GM04504 (cell line): ENCODE measurements at places on chromosomes 3 and 15.
A peak's percentile ranks its signal among the peaks of the same experiment; 100 is the strongest.

- DNase-seq = no peak
Observed at GRCh38 chr3:124043023-124043422, 51.1 kb upstream of the ROPN1 start.

DNA sequence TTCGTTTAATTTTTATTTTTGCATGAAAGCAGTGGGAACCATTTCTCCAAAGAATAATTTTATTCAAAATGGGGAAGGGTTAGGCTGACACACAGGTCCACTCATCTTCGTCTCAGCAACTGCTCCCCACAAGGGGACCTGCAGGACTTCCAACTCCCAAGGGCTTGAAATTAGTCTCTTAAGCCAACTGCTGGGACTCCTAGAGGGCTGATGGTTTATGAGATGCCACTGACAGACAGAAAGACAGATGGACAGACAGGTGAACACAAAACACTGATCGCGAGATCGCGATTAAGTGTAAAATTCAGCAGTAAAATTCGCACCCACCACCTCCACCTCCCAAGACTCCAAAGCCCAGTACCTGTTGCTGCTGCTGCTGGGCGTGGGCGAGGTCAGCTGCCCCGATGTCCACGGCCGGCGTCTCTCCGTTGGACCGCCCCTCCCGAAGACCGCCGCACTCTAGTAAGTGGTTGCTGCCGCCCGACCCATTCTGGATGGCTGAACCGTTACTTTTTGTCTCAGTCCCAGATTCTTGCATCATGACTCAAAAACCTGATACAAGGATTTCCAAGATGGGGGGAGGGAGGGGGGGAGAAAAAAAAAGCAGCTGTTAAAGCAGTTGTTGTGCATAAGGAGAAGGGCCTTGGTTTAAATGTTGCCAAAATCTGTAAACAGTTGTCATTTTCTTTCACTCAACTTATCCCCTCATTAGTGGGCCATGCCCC is 385.5 kb downstream of the FOXP1 start:
- DNase-seq = no peak

DNA sequence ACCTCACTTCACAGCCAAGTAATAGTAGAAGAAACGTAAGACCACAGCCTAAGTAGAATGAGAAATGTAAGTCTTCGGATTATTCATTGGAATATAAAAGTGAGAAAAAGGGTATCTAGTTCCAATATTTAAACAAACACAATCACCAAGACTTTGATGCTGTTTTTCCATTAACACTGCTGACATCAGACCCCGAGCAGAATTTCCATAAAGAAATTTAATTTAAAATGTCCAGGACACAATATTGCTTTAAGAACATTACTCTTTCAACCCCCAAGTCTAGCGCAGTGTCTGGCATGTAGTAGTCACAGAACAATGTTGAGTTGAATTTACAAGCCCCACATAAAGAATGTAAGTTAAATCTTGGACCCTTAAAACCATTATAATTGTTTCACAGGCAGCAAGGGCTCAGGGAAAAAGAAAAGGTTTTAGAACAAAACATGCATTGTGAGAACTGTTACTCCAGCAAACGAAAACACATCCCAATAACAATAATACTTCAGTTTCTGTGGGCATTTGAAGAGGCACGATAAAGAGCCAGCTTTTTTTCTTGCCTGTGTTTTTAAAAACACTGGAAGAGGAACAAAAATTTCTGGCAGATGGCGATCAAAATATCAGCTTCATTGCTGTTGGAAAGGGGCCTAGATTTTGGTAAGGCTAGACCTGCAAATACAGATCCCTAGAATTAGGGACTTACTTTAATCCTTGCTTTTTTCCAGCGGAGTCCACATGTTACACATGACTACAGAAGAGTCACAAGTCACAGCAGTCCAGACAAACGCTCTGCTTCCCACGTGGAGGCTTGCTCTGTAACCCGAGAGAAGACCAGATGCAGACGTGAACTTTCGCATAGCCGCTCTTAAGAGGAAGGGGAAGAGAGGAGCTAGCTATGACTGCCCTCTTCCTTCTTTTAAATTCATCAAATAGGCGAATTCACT is 77.9 kb upstream of the IGSF10 start:
- DNase-seq = peak; percentile 38

DNA sequence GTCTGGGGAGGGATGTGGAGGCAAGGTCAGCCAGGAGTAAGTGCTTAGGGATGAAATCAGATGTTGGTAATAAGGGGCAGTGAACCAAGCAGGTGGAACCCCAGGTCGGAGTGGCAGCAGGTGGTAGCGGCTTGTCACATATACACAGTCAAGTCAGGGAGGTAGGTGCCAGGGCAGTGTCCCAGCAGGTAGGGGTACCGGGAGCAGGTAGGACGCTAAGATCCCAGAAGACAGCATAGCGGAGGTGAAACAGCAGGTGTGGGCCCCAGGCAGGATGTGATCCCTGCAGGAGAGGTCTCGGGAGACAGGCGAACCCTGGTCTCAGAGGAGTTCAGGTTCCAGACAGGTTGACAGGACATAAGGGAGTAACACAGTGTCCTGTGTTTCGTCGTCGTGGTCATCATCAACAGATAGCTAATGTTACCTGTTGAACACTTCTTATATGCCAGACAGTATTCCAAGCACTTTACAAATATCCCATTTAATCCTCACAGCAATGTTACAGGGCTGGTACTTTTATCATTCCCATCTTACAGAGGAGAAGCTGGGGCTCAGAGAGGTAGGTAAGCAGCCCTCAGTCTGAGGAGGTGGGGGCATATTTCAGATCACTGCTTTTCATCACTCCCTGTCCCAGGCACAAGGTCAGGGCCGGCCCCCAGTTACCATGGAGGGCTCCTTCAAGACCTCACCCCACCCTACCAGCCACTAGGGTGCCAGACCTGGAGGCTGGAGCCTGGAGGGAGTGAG is 241.6 kb downstream of the UACA start:
- DNase-seq = no peak

DNA sequence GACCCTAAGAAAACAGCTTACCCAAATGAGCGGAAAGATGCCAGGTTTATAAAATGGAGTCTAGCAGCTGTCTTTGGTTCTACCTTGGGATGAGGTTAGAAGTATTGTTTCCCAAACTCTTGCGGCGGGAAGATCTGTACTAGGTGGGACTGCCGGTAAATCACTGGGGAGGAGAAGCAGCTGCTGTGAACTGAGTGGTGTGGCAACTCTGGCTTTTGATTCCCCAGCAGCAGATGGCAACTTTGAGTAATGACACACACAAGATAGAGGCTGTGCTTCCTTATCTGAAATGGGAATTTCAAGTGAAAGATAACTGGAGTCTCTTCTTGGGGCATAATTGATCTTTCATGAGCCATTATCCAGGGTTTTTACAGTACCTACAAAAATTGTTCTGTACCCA is 184.9 kb downstream of the ATG7 start:
- DNase-seq = no peak

DNA sequence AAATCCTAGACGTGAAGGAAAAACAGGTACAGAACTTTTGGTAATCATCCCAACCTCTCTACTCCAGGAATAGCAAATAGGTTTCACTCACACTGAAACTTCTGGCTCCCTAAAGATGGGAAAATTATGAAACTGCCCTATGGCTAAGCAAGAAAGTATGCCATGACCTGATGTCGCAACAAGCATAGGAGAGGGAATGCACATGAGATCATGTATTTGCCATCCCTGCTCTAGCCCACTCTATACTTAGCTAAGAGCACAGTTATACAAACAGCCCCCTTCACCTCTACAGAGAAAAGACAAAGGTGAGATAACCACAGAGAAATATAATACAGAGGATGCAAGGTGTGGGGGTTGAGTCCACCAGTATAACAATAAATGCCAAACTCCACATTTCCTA is 102.7 kb downstream of the TBC1D5 start:
- peak; percentile 75 for DNase-seq

DNA sequence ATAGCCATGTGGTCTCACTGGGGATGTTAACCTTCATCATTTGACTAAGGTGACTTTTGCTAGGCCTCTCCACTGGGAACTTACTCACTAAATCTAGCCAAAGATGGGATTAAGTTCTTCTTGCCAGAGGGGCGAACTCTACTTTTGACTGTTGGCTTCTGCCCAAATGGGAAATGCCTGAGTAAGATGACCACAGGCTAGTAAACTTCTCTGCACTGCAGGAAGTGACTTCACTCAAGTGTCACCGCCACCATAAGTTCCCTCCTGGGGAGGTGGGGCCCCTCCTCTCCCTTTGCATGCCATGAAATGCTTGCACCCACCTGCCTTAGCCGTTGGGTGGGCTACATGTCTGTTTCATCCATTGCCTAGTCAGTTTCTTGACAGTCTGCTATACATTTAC is 388.3 kb downstream of the FEZF2 start:
- DNase-seq = peak; percentile 24

DNA sequence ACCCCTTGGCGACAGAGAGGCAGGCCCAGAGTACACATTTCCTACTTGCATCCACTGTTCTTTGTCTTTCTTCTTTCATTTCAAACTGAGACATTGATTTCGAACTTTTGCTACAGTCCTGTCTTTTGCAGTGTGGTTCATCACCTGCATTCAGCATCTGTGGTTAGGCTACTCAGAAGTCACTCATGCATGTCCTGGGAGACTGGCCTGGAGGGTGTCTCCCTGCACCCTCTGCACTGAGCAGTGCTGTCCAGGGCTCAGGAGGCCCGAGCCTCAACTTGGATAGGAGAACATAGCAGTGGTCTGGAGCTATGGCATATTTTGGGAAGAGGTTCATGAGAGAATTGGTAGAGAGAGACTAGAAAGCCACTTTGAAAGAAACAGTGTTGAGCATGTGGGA is 240.2 kb upstream of the TPRG1 start:
- DNase-seq = no peak

- no peak for DNase-seq
Observed at GRCh38 chr15:31308185-31308639, 18.4 kb upstream of the KLF13 start.

- DNase-seq = no peak
Observed at GRCh38 chr3:66561367-66561766, 60.5 kb upstream of the LRIG1 start.

- no peak for DNase-seq
Observed at GRCh38 chr15:65937476-65937875, 68.2 kb downstream of the RAB11A start.

- DNase-seq = no peak
Observed at GRCh38 chr3:63387568-63387967, 109.5 kb downstream of the SYNPR start.

DNA sequence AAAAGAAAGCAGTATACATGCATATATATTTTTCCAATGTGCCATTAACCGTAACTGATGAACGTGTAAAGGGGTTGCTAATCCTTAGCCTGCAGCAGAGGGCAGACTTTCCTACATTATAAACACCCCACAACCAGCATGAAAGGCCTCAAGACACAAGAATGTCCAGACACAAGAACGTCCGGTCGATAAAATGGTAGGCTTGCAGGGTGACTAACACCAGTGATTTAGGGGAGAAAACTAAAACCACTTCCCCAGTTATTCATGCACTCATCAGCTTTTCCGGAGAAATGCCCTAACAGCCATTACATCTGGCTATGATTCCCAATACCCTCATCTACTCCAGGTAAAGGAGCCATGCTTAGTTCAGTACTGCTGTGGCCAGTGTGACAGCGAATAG is 57.4 kb downstream of the LRTM1 start:
- DNase-seq = peak; percentile 95

DNA sequence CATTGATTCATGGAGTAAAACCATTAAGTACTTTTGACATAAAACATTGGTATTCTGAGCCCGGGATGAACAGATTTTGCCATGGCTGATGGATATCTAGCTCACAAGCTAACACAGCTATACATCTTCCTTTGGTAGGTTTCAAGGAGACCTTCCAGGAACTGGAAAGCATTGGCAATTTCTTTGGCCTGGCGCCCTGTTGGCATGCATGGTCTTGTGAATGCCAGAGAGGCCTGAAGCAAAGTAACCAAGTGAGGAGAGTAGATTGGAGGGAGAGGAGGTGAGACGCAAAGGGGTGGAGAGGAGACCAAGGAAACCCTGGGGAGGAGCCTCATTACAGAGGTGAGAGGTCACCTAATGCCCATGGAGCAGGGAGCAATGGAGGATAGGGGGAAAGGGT is 67.2 kb downstream of the SQOR start:
- DNase-seq = no peak

DNA sequence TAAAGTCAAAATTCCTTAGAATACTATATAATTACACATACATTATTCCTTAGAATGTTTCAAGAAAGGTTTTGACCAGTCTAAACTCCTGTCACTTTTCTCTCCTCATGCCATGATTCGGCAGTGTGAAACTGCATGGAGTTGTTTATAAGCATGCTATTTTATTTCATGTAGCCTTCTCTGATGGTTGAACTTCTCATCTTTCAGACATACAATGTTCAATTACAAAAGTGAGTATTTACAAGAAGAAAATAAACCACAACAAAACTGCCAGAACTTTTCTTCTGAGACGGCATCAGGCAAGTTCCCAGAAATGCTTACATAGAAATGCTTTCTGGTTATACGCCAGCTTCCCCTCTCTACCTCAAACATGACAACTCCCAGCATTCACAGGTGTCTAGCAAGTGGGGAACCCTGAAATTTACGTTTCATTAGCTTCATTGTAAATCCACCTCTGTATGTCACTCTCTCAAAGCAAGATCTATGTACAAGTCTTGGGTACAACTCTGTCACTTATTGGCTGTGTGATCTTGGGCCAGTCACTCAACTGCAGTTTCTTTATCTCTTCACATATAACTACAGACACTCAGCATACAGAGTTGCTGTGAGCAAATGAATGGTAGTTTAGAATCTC is 42.7 kb downstream of the HDGFL3 start:
- no peak for DNase-seq

GRCh38 chr3:66656609-66657008 is 155.8 kb upstream of the LRIG1 start:
- no peak for DNase-seq

- DNase-seq = no peak
Observed at GRCh38 chr15:66734961-66735908, 33.2 kb downstream of the SMAD6 start.

DNA sequence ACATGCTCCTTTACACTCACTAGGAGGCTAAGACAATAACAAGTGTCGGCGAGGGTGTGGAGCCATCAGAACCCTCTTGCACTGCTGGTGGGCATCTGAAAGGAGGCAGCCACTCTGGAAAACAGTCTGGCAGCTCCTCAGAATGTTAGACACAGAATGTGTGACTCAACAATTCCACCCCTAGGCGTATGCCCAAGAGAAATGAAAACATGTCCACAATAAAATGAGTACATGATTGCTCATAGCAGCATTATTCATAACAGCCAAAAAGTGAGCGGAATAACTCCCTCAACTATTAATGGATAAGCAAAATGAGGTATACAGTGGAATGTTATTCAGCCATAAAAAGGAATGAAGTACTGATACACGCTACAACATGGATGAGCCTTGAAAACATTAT is 57.8 kb downstream of the WNT7A start:
- DNase-seq = no peak

- DNase-seq = no peak
Observed at GRCh38 chr15:79779746-79780145, 117.1 kb downstream of the MTHFS start.

- no peak for DNase-seq
Observed at GRCh38 chr3:182809531-182809930, 16.2 kb downstream of the ATP11B start.
